ENCODE measurements at places on chromosomes 6 and 20. TPM values are rescaled to one million over a fixed set of nuclear protein-coding genes. Genes with fewer than 3 reads are reported as not detected.

DNA sequence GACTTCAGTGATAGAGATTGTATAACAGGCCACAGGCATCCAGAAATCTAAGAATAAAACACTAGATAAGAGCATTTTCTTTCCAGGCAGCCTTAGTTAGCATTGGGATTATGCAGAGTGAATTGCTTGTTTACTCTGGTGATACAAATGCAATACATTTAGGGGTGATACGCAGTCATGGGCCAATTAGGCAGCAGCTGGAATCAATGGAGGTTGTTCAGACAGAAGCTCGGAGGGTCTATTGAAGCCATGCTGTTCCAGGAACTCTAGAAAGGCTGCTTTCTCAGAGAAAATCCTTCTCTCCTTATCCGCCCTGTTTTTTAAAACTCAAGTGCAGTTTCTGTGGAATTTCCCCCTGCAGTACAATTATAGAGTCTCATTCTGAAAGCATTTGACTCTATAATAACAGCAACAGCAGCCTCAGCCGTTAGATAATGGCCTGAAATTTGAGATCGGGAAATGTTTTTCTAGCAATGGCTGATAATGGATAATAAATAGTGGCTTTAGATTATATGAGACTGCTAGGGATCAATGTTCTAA, 364.3 kb upstream of the HS3ST5 start:
- no peaks in the 10 kb centered on the region for H3K36me3 ChIP-seq
- no peak overlapping the region for H3K4me3 ChIP-seq

DNA sequence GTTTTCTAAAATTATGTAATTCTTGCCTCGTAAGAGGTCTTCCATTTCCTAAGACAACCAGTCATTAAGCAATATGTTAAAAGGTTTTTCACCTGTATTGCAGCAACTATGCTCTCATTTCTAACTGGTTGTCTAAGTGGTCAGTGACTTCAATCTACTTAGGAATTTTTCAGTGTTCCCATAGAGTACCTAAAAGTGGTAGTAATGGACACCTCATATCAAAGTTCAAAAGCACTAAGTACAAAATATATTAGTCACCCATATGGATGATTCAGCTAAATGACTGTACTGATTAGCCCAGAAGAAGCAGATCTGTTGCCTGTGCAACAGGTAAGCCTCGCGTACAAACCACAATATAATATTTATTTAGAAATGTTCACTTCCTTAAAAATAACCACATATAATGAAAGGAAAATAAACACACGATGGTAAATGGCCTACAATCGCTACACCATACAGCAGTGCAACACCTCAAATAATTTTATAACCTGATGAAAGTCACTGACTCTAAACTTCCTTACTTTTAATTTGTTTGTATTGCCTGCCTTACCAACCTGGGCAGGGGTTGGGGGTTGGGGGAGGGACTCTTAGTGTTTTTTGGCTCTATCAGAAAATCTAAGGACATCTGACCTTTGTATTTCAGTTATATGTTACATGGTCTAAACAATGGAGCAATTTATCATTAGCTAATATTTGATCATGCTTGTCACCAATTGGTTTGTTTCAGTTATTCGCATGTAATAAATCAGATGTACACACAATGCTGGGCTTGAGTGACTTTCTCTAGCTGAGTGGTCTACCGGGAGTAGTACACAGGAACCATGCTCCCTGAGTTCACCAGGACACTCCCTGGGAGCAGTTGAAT, 105.9 kb downstream of the HIVEP2 start:
- no peaks in the 10 kb centered on the region for H3K27me3 ChIP-seq
- H3K36me3 ChIP-seq = peaks cover 3% of the 10 kb centered on the region
- H3K27ac ChIP-seq = no peak overlapping the region
- DNase-seq = no peak
- H3K4me3 ChIP-seq = no peak overlapping the region

DNA sequence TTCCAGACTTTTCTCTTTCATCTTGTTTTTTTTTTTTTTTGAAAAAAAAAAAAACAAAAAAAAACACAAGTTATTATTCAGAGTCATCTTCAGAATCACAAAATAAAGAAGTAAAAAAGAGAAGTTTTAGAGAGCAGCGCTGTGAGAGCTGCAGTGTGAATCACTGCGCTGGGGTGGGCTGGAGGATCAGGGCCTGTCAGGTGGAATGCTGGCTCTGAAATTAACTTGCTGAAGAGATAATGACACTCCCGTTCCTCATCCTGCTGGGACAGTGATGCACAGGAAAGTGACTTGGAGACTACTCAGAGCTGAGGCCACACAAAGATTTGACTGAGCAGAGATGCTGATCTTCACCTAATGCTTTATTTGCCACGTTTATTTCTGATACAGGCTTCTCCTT, 42.7 kb upstream of the CLDN20 start:
- no peak overlapping the region for H3K27ac ChIP-seq
- no peak for DNase-seq
- no peaks in the 10 kb centered on the region for H3K27me3 ChIP-seq
- no peak overlapping the region for H3K4me3 ChIP-seq
- no peaks in the 10 kb centered on the region for H3K36me3 ChIP-seq

DNA sequence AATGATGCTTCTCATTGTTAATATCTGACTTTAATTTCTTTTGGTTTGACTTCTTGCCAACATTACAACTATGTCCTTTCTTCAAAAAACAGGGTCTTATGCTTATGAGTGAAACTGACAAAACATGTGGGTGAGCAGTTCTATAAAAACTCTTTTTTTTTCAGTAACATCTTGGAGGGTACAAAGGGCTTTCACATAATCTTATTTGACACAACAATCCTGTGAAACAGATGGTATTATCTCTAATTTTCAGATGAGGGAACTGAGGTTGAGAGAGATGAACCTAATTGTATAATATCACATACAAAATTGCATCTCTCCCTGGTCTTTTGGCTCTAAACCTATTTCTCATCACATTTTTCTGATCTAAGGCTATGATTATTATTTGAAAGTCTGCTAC, 38.3 kb downstream of the MAPK14 start:
- H3K27ac ChIP-seq = peak overlapping the region; percentile 6
- no peaks in the 10 kb centered on the region for H3K27me3 ChIP-seq
- no peak for DNase-seq
- peaks cover 13% of the 10 kb centered on the region for H3K36me3 ChIP-seq
- peaks cover 9% of the 10 kb centered on the region for H3K4me1 ChIP-seq

GRCh38 chr6:116994447-116994846, 117.4 kb downstream of the RFX6 start:
- no peak for DNase-seq
- no peak overlapping the region for H3K4me3 ChIP-seq
- H3K4me1 ChIP-seq = no peaks in the 10 kb centered on the region
- no peak overlapping the region for H3K27ac ChIP-seq
- H3K27me3 ChIP-seq = no peaks in the 10 kb centered on the region
- no peaks in the 10 kb centered on the region for H3K36me3 ChIP-seq

- H3K27ac ChIP-seq = no peak overlapping the region
- H3K27me3 ChIP-seq = no peaks in the 10 kb centered on the region
- H3K4me3 ChIP-seq = no peak overlapping the region
- no peaks in the 10 kb centered on the region for H3K4me1 ChIP-seq
- peaks cover 65% of the 10 kb centered on the region for H3K36me3 ChIP-seq
- no peak for DNase-seq
These were observed 11.9 kb downstream of the ZNF335 start for GRCh38 chr20:45959956-45960630.

GRCh38 chr20:63978319-63979228, 868 bp downstream of the SAMD10 start:
- H3K27me3 ChIP-seq = no peaks in the 10 kb centered on the region
- H3K4me1 ChIP-seq = peaks cover 27% of the 10 kb centered on the region
- H3K36me3 ChIP-seq = peaks cover under 1% of the 10 kb centered on the region
- DNase-seq = peak; percentile 79
- H3K4me3 ChIP-seq = peak overlapping the region; percentile 77

GRCh38 chr6:19327241-19327640, 509.9 kb upstream of the ID4 start:
- H3K27me3 ChIP-seq = no peaks in the 10 kb centered on the region
- DNase-seq = no peak
- no peak overlapping the region for H3K4me3 ChIP-seq
- no peaks in the 10 kb centered on the region for H3K36me3 ChIP-seq

SOBP gene
- 0.21 TPM for polyA plus RNA-seq

TP53TG5 gene
- not detected for polyA plus RNA-seq

MANEA gene
- polyA plus RNA-seq = 4.0 TPM

SMOC2 gene
- not detected for polyA plus RNA-seq

MAVS gene
- 10.5 TPM for polyA plus RNA-seq
